ENCODE measurements at places on chromosomes 5 and 9.

DNA sequence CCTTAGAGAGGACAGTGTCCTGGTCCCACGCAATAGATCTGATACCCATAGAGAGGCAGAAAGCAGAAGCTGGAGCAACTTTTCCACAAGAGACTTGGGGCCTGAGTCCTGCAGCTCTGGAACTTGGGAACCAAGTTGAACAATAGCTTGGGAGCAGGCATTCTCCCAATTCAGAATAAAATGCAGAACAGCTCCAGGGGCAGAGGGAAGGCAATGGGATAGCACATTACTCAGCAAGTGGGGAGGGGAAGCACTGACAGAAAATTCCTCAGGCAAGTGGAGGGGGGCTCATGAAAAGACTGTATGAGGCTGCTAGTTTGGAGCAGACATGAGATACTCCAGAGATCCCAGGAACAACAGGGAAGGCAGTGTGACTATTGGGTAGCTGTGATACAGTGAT is 513.6 kb downstream of the HINT1 start:
- no peaks in the 10 kb centered on the region for H3K36me3 ChIP-seq
- H3K4me3 ChIP-seq, result no peak overlapping the region
- no peak for ATAC-seq

DNA sequence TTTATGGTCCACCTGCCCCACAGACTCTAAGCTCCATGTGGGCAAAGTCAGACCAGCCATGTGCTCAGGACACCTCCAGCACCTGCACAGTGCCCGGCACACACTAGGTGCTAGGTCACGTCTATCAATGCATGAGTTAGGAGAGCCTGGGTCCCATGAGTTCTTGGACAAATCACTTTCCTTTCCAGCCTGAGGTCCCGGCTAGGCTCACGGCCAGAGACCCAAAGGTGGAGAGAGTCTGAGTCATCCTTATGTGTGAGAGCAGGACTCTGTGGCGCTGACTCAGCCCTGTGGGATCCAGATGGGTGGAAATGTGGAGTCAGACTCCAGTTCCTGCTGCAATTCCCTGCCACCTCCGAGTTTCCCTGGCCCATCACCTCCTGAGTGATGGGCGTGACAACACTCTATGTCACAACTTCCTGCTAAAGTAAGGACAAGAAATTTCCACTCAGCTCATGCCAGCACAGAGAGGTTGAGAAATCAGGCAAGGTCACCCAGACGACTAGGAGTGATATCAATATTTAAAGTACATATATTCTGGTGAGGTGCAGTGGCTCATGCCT is 2.5 kb upstream of the ST6GALNAC4 start:
- H3K4me3 ChIP-seq, result no peak overlapping the region
- H3K4me1 ChIP-seq, result peaks cover 65% of the 10 kb centered on the region
- peaks cover under 1% of the 10 kb centered on the region for H3K27me3 ChIP-seq
- peak overlapping the region; percentile 91 for H3K27ac ChIP-seq
- no peak for ATAC-seq

DNA sequence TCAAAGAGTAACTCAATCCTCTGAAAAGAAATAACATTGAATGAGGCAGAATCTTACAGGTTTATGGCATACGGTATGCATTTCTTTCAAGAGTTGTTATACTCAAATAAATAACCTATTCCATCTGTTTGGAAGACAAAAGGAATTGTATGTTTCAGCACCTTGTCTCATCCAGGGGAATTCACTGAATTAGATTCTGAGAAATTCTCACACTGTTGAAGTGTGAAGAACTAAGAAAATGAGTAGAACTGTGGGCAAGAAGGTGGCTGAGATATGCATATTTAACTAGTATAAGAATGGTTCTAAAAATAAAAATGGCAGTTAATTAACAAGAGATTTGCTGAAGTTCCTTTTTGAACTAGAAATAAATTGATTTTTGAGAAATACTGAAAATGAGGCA is 279.3 kb upstream of the DAP start:
- H3K27me3 ChIP-seq, result peaks cover 21% of the 10 kb centered on the region
- H3K4me1 ChIP-seq, result no peaks in the 10 kb centered on the region
- no peak for ATAC-seq
- no peak overlapping the region for H3K27ac ChIP-seq
- H3K4me3 ChIP-seq, result no peak overlapping the region

DNA sequence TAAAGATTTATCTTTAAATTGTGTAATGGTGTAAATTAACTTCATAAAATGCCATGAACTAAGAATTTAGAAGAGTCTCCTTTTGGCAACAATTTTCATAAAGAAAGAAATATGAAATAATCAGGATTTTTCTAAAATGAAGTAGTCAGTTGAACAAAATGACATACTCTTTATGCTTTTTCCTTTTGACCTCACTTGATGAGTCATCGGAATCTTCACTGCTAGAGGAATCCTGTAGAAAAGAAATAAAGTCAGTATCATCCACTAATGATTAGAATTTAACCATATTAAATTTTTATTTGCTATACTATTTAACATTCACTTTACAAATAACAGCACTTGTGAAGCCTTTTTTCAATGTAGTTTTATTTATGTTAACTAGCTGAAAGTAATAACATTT is 26.1 kb downstream of the CHD1 start:
- H3K4me1 ChIP-seq, result peaks cover 17% of the 10 kb centered on the region
- H3K27me3 ChIP-seq, result no peaks in the 10 kb centered on the region
- H3K4me3 ChIP-seq, result no peak overlapping the region
- peaks cover 25% of the 10 kb centered on the region for H3K36me3 ChIP-seq
- ATAC-seq, result no peak

DNA sequence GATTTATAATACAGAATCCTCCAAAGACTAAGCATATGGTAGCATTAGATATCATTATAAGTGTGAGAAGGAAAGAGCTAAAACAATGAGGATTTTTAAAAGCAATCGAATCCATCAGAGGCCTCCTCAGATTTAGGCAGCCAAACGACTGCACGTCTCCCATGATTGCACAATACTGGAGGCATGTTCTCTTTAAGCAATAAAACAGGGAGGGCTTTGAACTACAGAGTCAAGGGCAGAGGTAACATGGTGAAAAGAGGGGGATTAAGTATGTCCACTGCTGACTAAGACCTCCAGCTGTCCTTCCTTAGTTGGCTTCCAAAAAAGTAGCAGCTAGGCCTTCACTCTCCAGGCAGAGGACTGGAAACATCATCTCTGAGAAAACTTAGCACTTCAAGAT is 298.7 kb upstream of the RGMB start:
- H3K4me3 ChIP-seq, result no peak overlapping the region
- peaks cover 4% of the 10 kb centered on the region for H3K4me1 ChIP-seq
- H3K27me3 ChIP-seq, result peaks cover 10% of the 10 kb centered on the region
- ATAC-seq, result no peak
- no peak overlapping the region for H3K27ac ChIP-seq

DNA sequence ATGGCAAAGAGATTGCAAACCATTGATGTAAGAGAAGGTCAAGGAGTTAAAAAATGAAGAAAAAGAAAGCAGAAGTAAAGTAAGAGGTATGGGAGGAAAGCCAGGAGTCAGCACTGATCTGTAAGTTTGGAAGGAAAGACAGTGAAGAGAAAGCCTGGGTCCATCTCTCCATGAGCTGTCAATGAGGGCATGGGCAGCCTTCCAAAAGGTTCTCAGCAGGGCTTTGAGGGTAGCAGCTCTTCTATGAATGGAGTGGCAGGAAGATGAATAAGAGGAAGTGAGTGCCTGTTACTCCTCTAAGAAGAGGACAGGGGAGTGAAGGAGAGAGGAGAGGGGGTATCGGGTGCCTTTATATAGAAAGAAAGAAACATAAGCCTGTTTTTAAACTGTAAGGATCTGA is 97.1 kb downstream of the ADCY2 start:
- H3K4me1 ChIP-seq, result no peaks in the 10 kb centered on the region
- H3K4me3 ChIP-seq, result no peak overlapping the region
- no peaks in the 10 kb centered on the region for H3K27me3 ChIP-seq

- no peak overlapping the region for H3K27ac ChIP-seq
- H3K4me1 ChIP-seq, result no peaks in the 10 kb centered on the region
- no peak for ATAC-seq
- peaks cover 18% of the 10 kb centered on the region for H3K27me3 ChIP-seq
- H3K4me3 ChIP-seq, result no peak overlapping the region
- H3K36me3 ChIP-seq, result no peaks in the 10 kb centered on the region
Observed at GRCh38 chr5:39411061-39411460, 13.7 kb downstream of the DAB2 start.

DNA sequence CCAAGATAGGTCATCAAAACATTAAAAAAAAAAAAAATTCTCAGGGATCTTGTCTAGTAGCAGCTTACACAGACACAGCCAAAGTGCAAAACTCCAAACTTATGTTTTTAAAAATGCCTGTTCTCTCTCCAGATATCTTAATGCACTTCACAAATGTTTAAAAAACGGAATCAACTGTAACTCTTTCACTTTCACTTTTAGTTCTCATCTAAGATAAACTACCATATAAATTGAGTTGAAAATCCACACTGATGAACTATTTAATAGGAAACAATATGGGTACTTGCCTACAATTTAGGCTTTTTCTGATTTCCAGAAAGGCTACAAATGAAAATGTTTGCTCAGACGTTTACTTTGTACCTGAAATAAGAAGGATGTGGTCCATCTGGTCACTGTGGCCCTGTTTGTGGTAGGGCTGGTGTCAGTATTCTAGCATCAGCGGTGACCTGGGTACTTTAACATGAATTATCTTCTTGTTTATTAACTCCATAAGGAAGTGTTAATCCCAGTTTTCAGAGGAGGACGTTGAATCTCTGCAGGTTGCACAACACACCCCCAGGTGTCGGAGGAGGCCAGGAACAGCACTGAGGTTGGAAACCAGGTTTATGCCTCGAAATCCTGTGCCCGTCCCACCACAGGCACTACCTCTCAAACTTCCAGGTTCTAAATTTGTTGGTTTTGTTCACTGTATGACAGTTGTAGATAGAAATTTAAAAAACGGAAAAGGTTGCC is 13.3 kb upstream of the LPCAT1 start:
- no peaks in the 10 kb centered on the region for H3K27me3 ChIP-seq
- H3K36me3 ChIP-seq, result no peaks in the 10 kb centered on the region
- ATAC-seq, result no peak
- peak overlapping the region; percentile 79 for H3K4me3 ChIP-seq
- peaks cover 33% of the 10 kb centered on the region for H3K4me1 ChIP-seq
- peak overlapping the region; percentile 97 for H3K27ac ChIP-seq

DNA sequence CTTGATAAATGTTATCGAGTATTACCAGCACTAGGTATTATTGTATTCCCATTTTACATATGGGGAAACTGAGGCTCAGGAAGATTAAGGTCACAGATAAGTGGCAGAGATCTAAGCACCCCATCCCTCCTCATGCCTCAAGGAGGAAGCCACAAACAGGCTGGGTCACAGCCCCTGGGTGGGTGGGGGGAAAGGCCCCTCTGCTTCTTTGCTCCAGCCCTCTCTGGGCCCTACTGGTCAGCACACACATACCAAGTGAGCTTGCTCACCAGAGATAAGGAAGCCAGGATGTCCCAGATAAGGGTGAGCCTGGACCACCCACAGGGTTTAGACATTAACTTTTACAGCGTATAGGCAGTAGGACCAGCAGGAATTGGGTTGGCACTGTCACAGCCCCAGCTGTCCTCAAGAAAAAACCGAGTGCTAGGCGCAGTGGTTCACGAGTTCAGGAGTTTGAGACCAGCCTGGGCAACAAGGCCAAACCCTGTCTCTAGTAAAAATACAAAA is 45.3 kb downstream of the STK10 start:
- peaks cover 71% of the 10 kb centered on the region for H3K4me1 ChIP-seq
- H3K27ac ChIP-seq, result peak overlapping the region; percentile 84
- ATAC-seq, result no peak
- H3K36me3 ChIP-seq, result peaks cover 34% of the 10 kb centered on the region
- H3K4me3 ChIP-seq, result no peak overlapping the region

- peak overlapping the region; percentile 53 for H3K27ac ChIP-seq
- no peak for ATAC-seq
Observed at GRCh38 chr5:65823204-65823603, 101.2 kb downstream of the NLN start.

DNA sequence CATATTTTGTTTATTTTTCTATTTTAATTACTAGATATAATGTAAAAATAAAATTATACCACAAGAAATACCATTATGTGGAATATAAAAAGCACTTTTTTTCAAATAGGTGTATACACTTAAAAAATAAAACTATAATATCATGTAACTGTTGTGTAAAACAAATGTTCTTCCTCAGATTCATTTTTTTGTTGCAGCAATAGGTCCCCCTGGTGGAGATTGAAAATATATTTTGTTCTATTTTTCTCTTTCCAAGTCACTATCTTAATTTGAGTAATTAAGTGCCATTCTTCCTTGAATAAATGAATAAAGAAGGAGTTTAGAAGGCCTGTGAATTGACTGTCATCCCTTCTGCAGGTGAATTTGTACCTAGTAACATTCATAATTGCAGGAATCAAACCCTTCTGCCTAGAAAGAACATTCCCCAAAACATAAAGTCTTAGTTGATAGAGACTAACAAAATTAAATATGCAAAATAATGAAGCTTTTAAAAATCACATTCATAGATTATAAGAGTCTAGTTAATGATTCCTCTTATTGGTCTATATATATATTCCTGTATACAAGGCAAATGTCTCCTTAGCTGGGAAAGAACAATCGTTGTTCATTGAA is 23.4 kb downstream of the CETN3 start:
- no peak for ATAC-seq
- H3K4me3 ChIP-seq, result no peak overlapping the region

GRCh38 chr5:68950125-68950524 is 143.7 kb upstream of the SLC30A5 start:
- H3K36me3 ChIP-seq, result no peaks in the 10 kb centered on the region
- ATAC-seq, result no peak
- peaks cover 10% of the 10 kb centered on the region for H3K27me3 ChIP-seq
- H3K4me3 ChIP-seq, result no peak overlapping the region
- H3K4me1 ChIP-seq, result no peaks in the 10 kb centered on the region

DNA sequence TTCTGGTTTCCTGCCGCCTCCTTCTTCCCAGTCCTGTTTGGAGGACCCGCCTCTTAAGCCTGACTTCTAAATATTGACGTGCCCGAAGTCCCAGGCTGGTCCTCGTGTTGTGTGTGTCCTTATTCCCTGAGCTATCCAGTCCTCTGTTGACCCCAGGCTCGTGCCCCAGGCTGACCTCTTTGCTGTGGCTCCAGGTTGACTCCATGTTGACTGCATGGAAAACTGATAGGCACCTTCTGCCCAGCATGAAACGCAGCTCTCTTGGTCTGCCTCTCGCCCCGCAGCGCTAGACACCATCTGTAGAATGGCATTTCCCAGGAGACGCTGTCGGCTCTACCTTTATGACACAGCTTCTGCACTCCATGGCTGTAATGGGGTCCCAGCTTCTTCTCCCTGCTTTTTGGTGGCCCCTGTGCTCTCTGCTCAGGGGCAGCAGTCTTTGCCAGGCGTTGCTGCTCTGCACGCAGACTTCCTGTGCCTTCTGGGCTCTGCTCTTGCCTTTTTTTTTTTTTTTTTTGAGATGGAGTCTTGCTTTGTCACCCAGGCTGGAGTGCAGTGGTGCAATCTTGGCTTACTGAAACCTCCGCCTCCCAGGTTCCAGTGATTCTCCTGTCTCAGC is 28.4 kb downstream of the EHMT1 start:
- peaks cover 64% of the 10 kb centered on the region for H3K36me3 ChIP-seq
- no peak overlapping the region for H3K4me3 ChIP-seq
- no peaks in the 10 kb centered on the region for H3K27me3 ChIP-seq
- no peak for ATAC-seq

GRCh38 chr5:619444-619843 is 7.3 kb downstream of the CEP72 start:
- no peak for ATAC-seq
- peaks cover 78% of the 10 kb centered on the region for H3K36me3 ChIP-seq
- no peaks in the 10 kb centered on the region for H3K27me3 ChIP-seq
- H3K4me1 ChIP-seq, result peaks cover 25% of the 10 kb centered on the region
- H3K27ac ChIP-seq, result no peak overlapping the region

GRCh38 chr5:161085056-161085455 is 233.0 kb upstream of the ATP10B start:
- no peaks in the 10 kb centered on the region for H3K27me3 ChIP-seq
- H3K27ac ChIP-seq, result no peak overlapping the region
- H3K4me3 ChIP-seq, result no peak overlapping the region

- peaks cover 5% of the 10 kb centered on the region for H3K27me3 ChIP-seq
- ATAC-seq, result peak; percentile 76
Observed at GRCh38 chr9:86948074-86948929, 996 bp upstream of the GAS1 start.
